ENCODE measurements at places on chromosomes 6 and 20.

DNA sequence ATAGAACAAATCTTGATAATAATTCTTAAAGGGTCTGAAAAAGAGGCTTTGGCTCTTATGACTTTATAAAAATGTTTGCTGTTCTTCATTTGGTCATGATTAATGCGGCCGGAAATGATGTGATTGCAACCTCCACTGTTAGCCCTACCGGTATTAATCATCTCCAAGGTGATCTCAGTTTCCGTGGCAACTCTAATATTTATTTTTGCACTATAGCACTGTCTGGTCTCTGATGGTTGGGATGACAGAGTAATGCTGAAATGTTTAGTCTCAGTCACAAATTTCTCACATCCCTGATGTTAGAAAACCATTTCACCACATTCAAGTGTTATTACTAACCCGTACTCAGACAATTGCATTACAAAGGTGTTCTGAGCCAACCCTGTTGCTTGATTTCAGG lies 87.4 kb downstream of the TMEM200A start:
- DNase-seq: no peak
- no peaks in the 10 kb centered on the region for H3K27me3 ChIP-seq
- peaks cover 2% of the 10 kb centered on the region for H3K36me3 ChIP-seq
- H3K4me3 ChIP-seq: no peak overlapping the region

DNA sequence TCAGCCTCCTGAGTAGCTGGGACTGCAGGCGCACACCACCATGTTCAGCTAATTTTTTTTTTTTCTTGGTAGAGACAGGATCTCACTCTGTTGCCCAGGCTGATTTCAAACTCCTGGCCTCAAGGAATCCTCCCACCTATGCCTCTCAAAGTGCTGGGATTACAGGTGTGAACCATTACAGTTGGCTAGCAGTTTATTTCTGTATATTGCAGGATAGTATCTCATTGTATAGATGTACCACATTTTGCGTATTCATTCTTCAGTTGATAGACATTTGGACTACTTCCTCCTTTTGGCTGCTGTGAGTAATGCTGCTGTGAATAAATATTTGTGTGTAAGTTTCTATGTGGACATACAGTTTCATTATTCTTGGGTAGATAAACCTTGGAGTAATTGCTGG lies 32.9 kb downstream of the ASXL1 start:
- no peak overlapping the region for H3K4me3 ChIP-seq
- no peak overlapping the region for H3K27ac ChIP-seq
- H3K27me3 ChIP-seq: no peaks in the 10 kb centered on the region
- no peak for DNase-seq

- H3K27ac ChIP-seq: no peak overlapping the region
- peaks cover 8% of the 10 kb centered on the region for H3K27me3 ChIP-seq
- H3K36me3 ChIP-seq: no peaks in the 10 kb centered on the region
- H3K4me3 ChIP-seq: no peak overlapping the region
These were observed 42.2 kb downstream of the ADAT2 start for GRCh38 chr6:143408151-143408786.

DNA sequence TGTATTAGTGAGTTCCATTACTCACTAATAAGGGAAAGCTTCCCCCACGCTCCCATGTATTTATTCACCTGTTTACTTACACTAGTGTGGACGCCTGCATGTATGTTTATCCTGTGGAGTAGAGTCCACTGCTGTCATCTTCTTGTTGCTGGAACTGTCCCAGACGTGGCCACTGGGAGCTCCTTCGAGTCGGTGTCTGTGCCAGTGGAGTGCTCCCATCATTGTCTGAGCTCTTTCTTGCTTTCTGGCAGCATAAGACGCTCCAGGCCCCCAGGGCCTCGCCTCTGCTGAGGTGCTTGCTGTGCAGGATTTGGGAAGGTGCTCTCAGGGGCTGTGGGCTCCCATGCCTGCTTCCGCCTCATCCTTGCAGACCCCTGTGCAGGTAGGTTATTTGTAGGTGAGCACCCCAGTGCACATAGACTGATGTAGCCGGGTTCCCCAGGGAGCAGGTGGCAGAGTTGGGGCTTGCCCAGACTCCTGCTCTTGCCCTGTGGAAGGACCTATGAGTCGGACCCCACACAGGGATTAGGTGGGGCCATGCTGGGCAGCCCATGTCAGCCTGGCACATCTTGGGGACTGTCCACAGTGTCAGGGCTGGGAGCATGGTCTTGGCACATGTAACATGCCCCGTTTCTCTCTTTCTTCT lies 16.6 kb downstream of the PHACTR3 start:
- H3K4me3 ChIP-seq: no peak overlapping the region
- H3K4me1 ChIP-seq: no peaks in the 10 kb centered on the region
- H3K27me3 ChIP-seq: peaks cover 3% of the 10 kb centered on the region
- DNase-seq: no peak
- H3K36me3 ChIP-seq: no peaks in the 10 kb centered on the region

- H3K4me1 ChIP-seq: peaks cover 28% of the 10 kb centered on the region
- H3K27me3 ChIP-seq: no peaks in the 10 kb centered on the region
- peak overlapping the region; percentile 80 for H3K4me3 ChIP-seq
- peak overlapping the region; percentile 95 for H3K27ac ChIP-seq
These were observed 56.4 kb upstream of the DUSP22 start for GRCh38 chr6:235763-236360.

GRCh38 chr20:52747845-52748284 lies 224.3 kb upstream of the TSHZ2 start:
- no peak overlapping the region for H3K4me3 ChIP-seq
- DNase-seq: no peak
- H3K27ac ChIP-seq: no peak overlapping the region
- H3K36me3 ChIP-seq: no peaks in the 10 kb centered on the region
- H3K4me1 ChIP-seq: no peaks in the 10 kb centered on the region
- H3K27me3 ChIP-seq: peaks cover 2% of the 10 kb centered on the region

DNA sequence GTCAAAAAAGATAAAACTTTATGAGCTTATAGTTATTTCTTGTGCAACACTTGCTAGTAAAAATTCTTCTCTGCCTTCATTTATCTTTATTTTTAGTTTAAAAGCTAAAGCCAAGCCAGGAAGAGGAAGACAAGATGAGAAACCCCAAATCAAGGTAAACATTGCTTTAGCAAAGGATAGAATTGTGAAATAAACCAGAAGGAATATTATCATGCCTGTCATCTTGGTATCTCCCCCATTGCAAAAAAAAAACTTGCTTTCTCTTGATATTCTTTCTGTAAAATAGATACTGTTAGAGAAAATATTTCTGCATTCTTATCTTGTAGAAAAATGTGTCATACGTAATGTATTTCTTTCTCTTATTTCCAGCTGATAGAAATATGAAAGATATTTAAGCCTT lies 432.8 kb downstream of the GJA1 start:
- H3K4me3 ChIP-seq: no peak overlapping the region
- peaks cover 3% of the 10 kb centered on the region for H3K27me3 ChIP-seq
- no peaks in the 10 kb centered on the region for H3K4me1 ChIP-seq

- no peak overlapping the region for H3K4me3 ChIP-seq
- H3K36me3 ChIP-seq: peaks cover 5% of the 10 kb centered on the region
- H3K27ac ChIP-seq: no peak overlapping the region
- H3K4me1 ChIP-seq: no peaks in the 10 kb centered on the region
- DNase-seq: no peak
These were observed 36.5 kb upstream of the SCGN start for GRCh38 chr6:25615471-25615870.

GRCh38 chr6:122401104-122401503 lies 1.7 kb downstream of the HSF2 start:
- H3K27ac ChIP-seq: peak overlapping the region; percentile 21
- H3K4me3 ChIP-seq: peak overlapping the region; percentile 98
- peaks cover 38% of the 10 kb centered on the region for H3K4me1 ChIP-seq
- no peaks in the 10 kb centered on the region for H3K27me3 ChIP-seq
- peaks cover 15% of the 10 kb centered on the region for H3K36me3 ChIP-seq
- no peak for DNase-seq

GRCh38 chr20:4896971-4897497 lies 104.3 kb downstream of the SLC23A2 start:
- peak overlapping the region; percentile 64 for H3K27ac ChIP-seq
- no peaks in the 10 kb centered on the region for H3K27me3 ChIP-seq
- no peak for DNase-seq
- no peak overlapping the region for H3K4me3 ChIP-seq
- peaks cover 12% of the 10 kb centered on the region for H3K4me1 ChIP-seq

- H3K4me1 ChIP-seq: no peaks in the 10 kb centered on the region
- H3K27me3 ChIP-seq: no peaks in the 10 kb centered on the region
- H3K4me3 ChIP-seq: no peak overlapping the region
- no peak for DNase-seq
These were observed 370.3 kb downstream of the RFPL4B start for GRCh38 chr6:112717401-112717800.

GRCh38 chr6:13703496-13703895 lies 8.1 kb downstream of the RANBP9 start:
- H3K27ac ChIP-seq: no peak overlapping the region
- peaks cover 19% of the 10 kb centered on the region for H3K36me3 ChIP-seq
- H3K4me3 ChIP-seq: no peak overlapping the region
- H3K4me1 ChIP-seq: peaks cover 23% of the 10 kb centered on the region
- H3K27me3 ChIP-seq: no peaks in the 10 kb centered on the region
- DNase-seq: no peak

- peaks cover 9% of the 10 kb centered on the region for H3K27me3 ChIP-seq
- DNase-seq: no peak
- H3K27ac ChIP-seq: no peak overlapping the region
- no peaks in the 10 kb centered on the region for H3K36me3 ChIP-seq
These were observed 20.5 kb downstream of the SLC22A3 start for GRCh38 chr6:160368670-160369069.

DNA sequence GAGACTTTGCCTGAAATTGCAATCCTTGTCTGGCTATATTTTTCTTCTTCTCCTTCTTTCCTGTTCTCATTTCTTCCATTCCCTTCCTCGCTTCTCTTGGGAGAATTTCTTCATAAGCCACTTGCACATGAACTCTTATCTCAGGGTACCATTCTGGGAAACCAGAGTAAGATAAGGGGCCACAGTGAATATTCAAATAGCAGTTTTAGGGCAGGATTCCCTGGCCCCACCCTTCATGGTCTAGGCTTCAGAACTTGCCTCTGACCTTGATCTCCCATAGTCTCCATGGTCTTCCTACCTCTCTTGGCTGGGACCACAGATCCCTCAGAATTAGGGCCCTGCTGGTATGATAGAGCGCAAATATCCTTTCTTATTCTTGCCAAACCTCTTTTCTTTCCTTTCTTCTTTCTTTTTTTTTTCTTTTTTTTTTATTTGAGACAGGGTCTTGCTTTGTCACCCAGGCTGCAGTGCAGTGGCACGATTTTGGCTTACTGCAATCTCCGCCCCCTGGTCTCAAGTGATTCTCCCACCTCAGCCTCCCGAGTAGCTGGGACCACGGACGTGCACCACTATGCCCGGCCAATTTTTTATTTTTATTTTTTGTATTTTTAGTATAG lies 123.0 kb upstream of the CITED2 start:
- no peak overlapping the region for H3K27ac ChIP-seq
- peaks cover 8% of the 10 kb centered on the region for H3K27me3 ChIP-seq
- DNase-seq: no peak
- no peaks in the 10 kb centered on the region for H3K36me3 ChIP-seq
- no peaks in the 10 kb centered on the region for H3K4me1 ChIP-seq

GRCh38 chr6:44105146-44105545 lies 22.1 kb downstream of the MRPL14 start:
- H3K27me3 ChIP-seq: no peaks in the 10 kb centered on the region
- no peak for DNase-seq
- H3K4me3 ChIP-seq: no peak overlapping the region
- H3K36me3 ChIP-seq: peaks cover 3% of the 10 kb centered on the region

DNA sequence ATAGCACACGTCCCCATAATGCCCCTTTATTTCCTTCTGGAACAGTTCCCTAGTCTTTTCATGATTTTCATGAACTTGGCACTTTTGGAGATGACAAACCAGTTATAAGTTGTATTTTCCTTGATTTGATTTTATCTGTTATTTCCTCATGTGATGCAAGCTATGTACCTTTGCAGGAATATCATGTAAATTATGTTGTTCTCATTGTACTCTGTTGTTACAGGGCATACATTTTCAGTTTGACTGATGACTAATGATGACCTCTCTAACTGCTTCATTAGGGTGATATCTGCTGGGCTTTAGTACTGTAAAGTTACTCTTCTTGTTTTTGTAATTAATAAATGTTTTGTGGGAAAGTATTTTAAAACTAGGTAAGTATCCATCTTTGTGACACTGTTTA lies 147.3 kb downstream of the ZFAND3 start:
- H3K27ac ChIP-seq: no peak overlapping the region
- H3K36me3 ChIP-seq: peaks cover 29% of the 10 kb centered on the region
- H3K4me3 ChIP-seq: no peak overlapping the region
- no peaks in the 10 kb centered on the region for H3K27me3 ChIP-seq
- H3K4me1 ChIP-seq: peaks cover 37% of the 10 kb centered on the region
- no peak for DNase-seq

GRCh38 chr20:31861385-31862156 lies 8.8 kb downstream of the DUSP15 start:
- H3K27ac ChIP-seq: no peak overlapping the region
- peak; percentile 77 for DNase-seq
- peaks cover 29% of the 10 kb centered on the region for H3K4me1 ChIP-seq
- H3K4me3 ChIP-seq: peak overlapping the region; percentile 64

- H3K27me3 ChIP-seq: peaks cover 71% of the 10 kb centered on the region
- H3K36me3 ChIP-seq: no peaks in the 10 kb centered on the region
These were observed 2.0 kb downstream of the MMP9 start for GRCh38 chr20:46010491-46011391.

DNA sequence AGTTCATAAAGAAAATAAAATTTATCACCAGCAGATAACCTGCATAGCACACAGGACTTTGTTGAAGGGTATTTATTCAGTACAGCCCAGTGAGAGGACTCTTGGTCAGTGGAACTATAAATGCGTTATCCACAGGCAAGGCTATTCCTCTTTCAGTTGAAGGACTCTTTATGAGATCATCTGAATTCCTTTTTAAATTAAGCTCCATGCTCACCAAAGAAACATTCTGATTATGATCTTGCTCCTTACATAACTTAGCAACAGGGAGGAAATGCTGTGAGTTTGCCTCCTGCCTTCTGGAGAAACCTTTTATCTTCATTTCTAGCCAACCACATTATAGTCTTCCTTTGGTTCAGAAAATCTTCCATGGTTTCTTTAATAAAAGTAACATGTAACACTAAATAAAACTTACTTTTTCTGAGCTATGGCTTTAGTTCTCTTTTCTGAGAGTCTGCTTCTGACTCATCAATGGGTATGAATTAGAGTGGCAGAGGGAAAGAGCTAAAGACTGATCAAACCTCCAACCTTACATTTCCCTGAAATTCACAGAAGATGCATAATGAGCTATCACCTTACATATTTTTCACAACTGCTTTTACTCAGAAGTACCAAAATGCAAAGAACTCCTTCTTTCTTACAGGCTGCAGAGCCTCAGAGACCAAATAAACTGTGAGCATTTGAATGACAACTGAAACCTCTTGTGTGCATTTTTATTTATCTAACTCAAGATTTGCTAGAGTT lies 267.2 kb downstream of the ADGRG6 start:
- DNase-seq: no peak
- peaks cover 8% of the 10 kb centered on the region for H3K36me3 ChIP-seq
- peak overlapping the region; percentile 12 for H3K4me3 ChIP-seq
- no peaks in the 10 kb centered on the region for H3K27me3 ChIP-seq
- H3K27ac ChIP-seq: peak overlapping the region; percentile 21
- H3K4me1 ChIP-seq: peaks cover 32% of the 10 kb centered on the region

Measured in activated naive CD8-positive, alpha-beta T cell treated with anti-CD3 and anti-CD28 coated beads, Interleukin-2, amount 10 ng/mL, durations not matched to agents 7 days and 5 days (primary cell).